A673 (cell line): ENCODE measurements at places on chromosomes 5 and 9.
A peak's percentile ranks its signal among the peaks of the same experiment; 100 is the strongest.

- H3K4me3 ChIP-seq: no peak overlapping the region
- H3K27me3 ChIP-seq: no peaks in the 10 kb centered on the region
- H3K4me1 ChIP-seq: no peaks in the 10 kb centered on the region
These were observed 85.7 kb downstream of the GRAMD2B start for GRCh38 chr5:126508962-126509279.

DNA sequence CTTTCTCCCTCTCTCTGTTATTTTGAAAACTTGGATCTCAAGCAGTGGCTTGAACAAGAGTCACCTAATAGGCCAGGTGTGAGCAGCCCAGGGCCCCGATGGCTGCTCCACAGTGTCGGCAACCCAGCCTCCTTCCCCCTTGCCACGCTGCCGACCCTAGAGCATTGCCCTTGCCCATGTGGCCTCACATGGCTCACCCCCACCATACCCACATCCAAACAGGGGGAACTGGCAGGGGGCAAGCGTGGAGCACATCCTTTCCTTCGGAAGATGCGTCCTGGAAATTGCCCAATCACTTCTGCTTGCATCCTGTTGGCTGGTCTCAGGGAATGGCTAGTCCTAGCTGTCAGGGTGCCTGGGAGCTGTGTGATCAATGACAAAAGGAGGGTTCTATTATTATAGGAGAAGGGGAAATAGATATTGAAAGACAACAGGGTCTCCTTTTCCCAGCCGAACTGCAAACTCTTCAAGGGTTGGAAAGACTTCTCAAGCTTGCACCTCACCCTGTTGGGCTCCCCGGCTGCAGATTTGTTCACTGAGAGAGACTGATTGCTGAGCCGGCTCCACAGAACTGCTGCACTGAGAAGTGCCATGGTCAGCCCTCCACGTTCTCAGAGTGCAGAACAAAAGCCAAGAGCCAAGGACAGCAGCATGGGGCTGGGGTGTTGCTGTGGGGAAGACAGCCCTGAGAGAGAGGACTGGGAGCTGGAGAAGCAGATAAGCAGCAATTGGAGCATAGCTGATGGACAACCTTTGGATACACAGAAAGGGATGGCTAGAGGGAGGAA is 8.3 kb upstream of the TIFAB start:
- H3K27me3 ChIP-seq: peaks cover 30% of the 10 kb centered on the region
- H3K4me1 ChIP-seq: no peaks in the 10 kb centered on the region
- no peak overlapping the region for H3K4me3 ChIP-seq
- no peak overlapping the region for H3K27ac ChIP-seq

DNA sequence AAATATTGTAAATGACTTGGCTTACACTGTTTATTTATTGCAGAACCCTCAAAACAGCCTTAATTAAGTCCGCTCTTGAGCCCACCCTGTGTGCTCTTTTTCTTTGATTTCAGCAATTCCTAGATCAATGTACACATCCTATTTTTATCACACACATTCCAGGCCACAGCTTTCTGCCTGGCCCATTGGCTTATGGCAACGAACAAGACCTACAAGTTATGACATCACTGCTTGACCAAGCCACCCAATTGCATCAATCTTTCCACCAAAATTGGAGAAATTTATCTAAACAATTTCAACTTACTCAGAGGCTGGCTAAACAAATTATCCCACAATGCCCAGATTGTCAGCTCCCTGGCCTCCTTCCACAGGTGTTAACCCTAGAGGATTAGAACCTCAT is 158.4 kb downstream of the CPLANE1 start:
- H3K36me3 ChIP-seq: no peaks in the 10 kb centered on the region
- no peak overlapping the region for H3K4me3 ChIP-seq
- H3K4me1 ChIP-seq: no peaks in the 10 kb centered on the region

DNA sequence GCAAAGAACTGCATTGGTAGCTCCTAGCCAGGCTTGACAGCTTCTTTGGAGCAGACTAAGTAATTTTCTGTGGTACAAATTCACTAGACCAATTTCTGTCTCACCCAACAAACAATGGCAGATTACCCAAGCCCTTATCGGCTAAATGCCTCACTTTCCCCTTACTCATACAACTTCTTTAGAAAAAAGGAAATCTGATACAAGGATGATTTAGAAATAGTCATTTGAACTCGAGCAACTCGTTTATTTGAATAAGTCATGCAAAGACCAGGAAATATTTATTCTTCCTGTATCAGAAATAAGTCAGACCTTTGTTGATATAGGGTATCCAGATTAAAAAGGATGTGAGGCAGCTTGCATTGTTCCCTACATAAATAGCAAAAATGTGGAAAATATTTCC is 170.4 kb upstream of the CDH6 start:
- H3K27me3 ChIP-seq: no peaks in the 10 kb centered on the region
- H3K27ac ChIP-seq: no peak overlapping the region
- no peaks in the 10 kb centered on the region for H3K36me3 ChIP-seq
- H3K4me3 ChIP-seq: no peak overlapping the region
- peak; percentile 43 for DNase-seq

DNA sequence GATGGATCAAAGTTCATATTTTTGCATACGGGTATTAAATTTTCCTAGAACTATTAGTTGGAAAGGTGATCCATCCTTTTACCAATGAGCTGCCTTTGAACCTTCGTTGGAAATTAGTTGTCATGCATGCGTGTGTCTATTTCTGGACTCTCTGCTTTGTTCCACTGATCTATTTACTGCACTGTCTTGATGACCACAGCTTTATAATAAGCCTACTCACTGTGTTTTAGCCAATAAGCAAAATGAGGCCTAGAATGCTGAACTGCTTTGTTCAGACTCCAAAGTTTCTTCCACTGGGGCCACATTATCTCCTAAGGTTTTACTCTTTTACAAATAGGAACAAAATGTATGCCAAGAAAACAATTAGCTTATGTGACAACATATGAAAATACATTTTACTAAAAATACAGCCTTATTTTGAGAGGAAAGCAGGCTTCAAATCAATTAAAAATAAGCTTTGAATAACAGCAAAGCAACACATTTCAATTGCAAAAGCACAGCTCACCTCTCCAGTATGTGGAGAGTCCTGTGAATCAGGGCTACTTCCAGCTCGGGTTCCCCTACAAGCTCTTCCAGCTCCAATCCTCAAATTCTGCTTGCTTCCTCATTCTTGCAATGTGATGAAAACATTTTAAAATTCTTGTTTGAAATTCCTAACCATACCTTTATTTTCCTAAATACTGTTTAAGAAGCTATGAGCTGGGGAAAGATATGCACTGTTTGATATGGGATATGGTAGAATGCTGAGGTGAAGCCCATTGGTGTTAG is 72.0 kb downstream of the RETREG1 start:
- no peak overlapping the region for H3K27ac ChIP-seq
- no peaks in the 10 kb centered on the region for H3K36me3 ChIP-seq
- no peaks in the 10 kb centered on the region for H3K27me3 ChIP-seq

DNA sequence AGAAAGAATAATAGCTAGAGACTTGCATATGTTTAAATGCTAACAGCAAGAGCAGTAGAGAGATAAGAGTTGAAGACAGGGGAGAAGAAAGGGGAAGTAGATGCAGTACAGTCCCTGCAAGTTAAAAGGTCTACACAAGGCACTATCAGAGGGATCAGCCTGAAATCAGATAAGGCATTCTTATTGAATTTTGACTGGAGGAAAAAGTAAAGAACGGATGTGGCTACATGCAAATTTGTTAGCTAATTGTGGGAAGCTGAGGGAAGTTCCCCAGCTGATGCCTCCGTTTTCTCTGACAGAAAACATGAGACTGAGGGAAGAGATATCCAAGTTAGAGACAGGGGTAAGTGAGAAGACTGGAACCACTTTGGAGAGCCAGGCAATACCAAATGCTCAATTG is 12.9 kb upstream of the RHOBTB3 start:
- peak; percentile 21 for DNase-seq
- H3K27me3 ChIP-seq: no peaks in the 10 kb centered on the region
- no peaks in the 10 kb centered on the region for H3K4me1 ChIP-seq
- H3K27ac ChIP-seq: no peak overlapping the region
- H3K4me3 ChIP-seq: no peak overlapping the region
- no peaks in the 10 kb centered on the region for H3K36me3 ChIP-seq

- H3K27me3 ChIP-seq: no peaks in the 10 kb centered on the region
- no peak overlapping the region for H3K27ac ChIP-seq
- no peak for DNase-seq
- H3K4me3 ChIP-seq: no peak overlapping the region
- no peaks in the 10 kb centered on the region for H3K4me1 ChIP-seq
- no peaks in the 10 kb centered on the region for H3K36me3 ChIP-seq
These were observed 133.2 kb downstream of the EDIL3 start for GRCh38 chr5:84251503-84251902.

GRCh38 chr5:100749771-100750284 is 153.3 kb downstream of the ST8SIA4 start:
- no peaks in the 10 kb centered on the region for H3K4me1 ChIP-seq
- H3K4me3 ChIP-seq: no peak overlapping the region
- no peaks in the 10 kb centered on the region for H3K36me3 ChIP-seq
